ENCODE measurements at places on chromosomes 1 and 21.
A peak's percentile ranks its signal among the peaks of the same experiment; 100 is the strongest.

DNA sequence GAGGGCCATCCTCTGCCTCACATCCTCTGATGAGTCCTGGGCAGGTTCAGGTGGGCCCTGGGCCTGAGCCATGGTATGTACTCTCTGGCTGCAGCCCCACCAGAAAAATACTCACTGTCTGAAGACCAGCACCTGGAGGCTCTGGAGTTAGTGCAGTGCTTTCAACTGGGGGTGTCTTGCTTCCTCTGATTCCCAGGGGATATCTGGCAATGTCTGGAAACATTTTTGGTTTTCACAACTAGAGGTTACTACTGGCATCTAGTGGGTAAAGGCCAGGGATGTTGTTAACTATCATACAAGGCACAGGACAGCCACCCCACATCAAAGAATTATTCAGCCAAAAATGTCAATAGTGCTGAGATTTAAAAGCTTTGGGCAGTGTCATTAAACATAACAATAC, 152.7 kb downstream of the HIVEP3 start:
- no peak overlapping the region for H3K4me3 ChIP-seq
- H3K27ac ChIP-seq, result no peak overlapping the region
- no peaks in the 10 kb centered on the region for H3K36me3 ChIP-seq
- peaks cover 30% of the 10 kb centered on the region for H3K4me1 ChIP-seq
- H3K27me3 ChIP-seq, result no peaks in the 10 kb centered on the region

GRCh38 chr1:215523906-215524305, 43.2 kb upstream of the KCTD3 start:
- H3K4me1 ChIP-seq, result no peaks in the 10 kb centered on the region
- no peaks in the 10 kb centered on the region for H3K36me3 ChIP-seq
- H3K27me3 ChIP-seq, result no peaks in the 10 kb centered on the region
- H3K4me3 ChIP-seq, result no peak overlapping the region
- no peak for DNase-seq

DNA sequence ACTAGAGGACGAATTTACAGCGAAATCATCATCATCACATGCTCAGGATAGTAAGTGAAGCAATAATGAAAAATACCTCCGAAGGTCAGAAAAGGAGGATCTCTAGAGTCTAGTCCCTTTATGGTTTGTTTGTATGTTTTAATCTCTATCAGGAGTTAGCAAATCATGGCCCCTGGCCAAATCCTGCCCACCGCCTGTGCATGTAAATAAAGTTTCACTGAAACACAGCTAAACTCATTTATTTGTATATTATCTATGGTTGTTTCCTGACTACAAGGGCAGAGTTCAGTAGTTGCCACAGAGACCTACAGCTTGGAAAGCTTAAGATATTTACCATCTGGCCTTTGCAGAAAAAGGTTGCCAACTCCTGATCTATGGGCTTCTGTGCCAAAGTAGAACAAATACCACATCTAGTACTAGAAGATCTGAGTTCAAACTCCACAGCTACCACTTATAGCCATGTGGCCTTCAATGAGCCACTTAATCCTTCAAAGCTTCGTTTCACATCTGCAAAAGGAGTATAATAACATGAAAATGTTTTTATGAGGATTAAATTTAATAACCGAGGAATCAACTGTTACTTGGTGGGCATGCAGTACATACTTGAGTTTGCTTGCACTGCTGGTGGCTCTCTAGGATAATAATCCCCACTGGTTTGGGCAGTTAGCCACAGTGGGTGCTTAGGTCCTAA, 94.0 kb upstream of the KIF26B start:
- no peaks in the 10 kb centered on the region for H3K36me3 ChIP-seq
- H3K4me3 ChIP-seq, result no peak overlapping the region
- no peaks in the 10 kb centered on the region for H3K27me3 ChIP-seq
- DNase-seq, result no peak
- no peak overlapping the region for H3K27ac ChIP-seq

GRCh38 chr1:44707959-44708831, 22.8 kb downstream of the RNU5D-1 start:
- peaks cover 35% of the 10 kb centered on the region for H3K4me1 ChIP-seq
- H3K36me3 ChIP-seq, result no peaks in the 10 kb centered on the region
- H3K27me3 ChIP-seq, result no peaks in the 10 kb centered on the region
- no peak overlapping the region for H3K4me3 ChIP-seq
- peak overlapping the region; percentile 88 for H3K27ac ChIP-seq

Measured in PC-3 (cell line).